ENCODE measurements at places on chromosomes 1 and 21. TPM values are rescaled to one million over a fixed set of nuclear protein-coding genes. Genes with fewer than 3 reads are reported as not detected.

Gene UBL4B
- not detected for polyA plus RNA-seq

Gene HSD3B1
- polyA plus RNA-seq = not detected

Gene TRIM63
- not detected for polyA plus RNA-seq

Gene VWA5B1
- polyA plus RNA-seq = not detected

Gene NKAIN1
- polyA plus RNA-seq = 0.54 TPM

GRCh38 chr1:71270394-71270915 is 189.6 kb upstream of the ZRANB2 start:
- no peak overlapping the region for H3K4me3 ChIP-seq
- no peak for DNase-seq
- H3K36me3 ChIP-seq = no peaks in the 10 kb centered on the region
- H3K27ac ChIP-seq = no peak overlapping the region

DNA sequence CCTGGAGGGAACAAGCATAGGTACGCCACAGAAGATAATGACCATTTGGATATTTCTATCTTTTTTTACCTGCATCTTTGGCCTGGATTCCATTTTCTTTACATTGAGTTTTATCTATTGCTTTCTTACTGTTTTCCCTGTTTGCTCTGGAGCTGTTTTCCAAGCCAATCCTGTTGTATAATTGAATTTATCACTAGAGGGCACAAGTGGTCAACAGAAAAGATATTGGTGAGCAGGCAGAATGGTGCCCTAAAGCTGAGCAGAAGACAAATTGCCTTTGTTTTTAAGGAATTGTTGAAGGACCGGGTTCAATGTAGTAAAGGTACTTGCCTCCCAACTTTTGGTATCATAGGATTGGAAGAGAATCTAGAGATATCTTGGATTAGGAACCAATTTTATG is 152.8 kb downstream of the PPP1R12B start:
- H3K27me3 ChIP-seq = no peaks in the 10 kb centered on the region
- no peak overlapping the region for H3K27ac ChIP-seq
- H3K4me3 ChIP-seq = no peak overlapping the region
- H3K36me3 ChIP-seq = peaks cover 6% of the 10 kb centered on the region
- peak; percentile 7 for DNase-seq
- H3K4me1 ChIP-seq = peaks cover 16% of the 10 kb centered on the region

- peaks cover 38% of the 10 kb centered on the region for H3K4me1 ChIP-seq
- H3K4me3 ChIP-seq = no peak overlapping the region
- DNase-seq = no peak
Observed at GRCh38 chr1:164777518-164777917, 218.5 kb downstream of the PBX1 start.

GRCh38 chr21:35178827-35179226 is 129.7 kb upstream of the RUNX1 start:
- no peaks in the 10 kb centered on the region for H3K27me3 ChIP-seq
- no peak overlapping the region for H3K27ac ChIP-seq

DNA sequence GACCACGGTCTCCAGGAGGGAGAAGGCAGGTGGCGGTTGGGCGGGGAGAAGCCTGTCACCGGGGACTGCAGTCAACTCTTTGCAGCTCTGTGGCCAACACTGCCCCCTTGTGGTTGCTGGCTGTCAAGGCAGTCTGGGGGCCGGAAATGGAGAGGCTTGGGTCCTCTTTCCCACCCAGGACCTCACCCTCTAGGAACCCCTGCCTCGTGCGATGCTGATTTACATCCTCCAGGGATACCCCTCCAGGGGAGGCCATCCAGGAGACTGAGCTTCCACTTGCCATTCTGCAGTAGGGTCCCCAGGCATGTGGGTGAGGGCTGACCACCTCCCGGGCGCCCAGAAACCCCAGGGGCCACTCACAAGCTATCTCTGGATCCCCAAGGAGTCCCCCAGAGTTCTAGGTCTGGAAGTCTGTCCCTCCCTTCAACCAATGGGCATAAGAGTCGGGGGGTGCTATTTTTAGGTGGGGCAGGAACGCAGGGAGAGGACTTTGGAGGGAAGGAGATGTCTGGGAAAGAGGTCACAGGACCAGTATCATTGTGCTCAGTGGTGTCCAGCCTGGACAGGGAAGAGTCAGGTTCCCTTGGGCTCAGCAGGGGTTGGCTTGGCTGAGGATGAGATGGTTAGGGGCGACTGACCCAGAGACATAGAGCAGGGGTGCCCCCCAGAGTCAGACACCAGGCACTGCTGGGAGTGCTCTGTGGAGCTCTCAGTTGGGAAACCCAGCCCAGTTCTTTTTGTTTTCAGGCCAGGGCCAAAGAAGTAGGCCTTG is 7.1 kb upstream of the GPR61 start:
- H3K27me3 ChIP-seq = no peaks in the 10 kb centered on the region
- peak; percentile 86 for DNase-seq
- H3K4me1 ChIP-seq = no peaks in the 10 kb centered on the region

DNA sequence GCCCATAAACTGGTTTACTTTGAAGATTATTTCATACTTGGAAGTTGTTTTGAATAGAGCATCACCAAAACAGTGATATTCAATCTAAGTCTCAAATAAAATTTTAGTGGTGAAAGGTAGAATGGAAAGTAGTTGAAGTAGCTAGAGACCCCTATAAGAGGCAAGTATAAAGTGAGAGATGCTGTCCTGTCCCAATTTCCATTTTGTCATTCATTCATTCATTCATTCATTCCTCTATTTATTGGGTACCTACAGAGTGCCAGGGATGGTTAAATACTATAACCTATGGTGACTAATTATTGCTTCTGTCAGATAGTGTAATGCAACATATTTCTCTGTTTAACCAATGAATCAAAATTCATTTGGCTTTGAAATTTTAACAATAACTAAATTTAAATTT is 32.7 kb downstream of the RRAGC start:
- no peak overlapping the region for H3K27ac ChIP-seq
- H3K4me3 ChIP-seq = no peak overlapping the region
- no peaks in the 10 kb centered on the region for H3K36me3 ChIP-seq
- H3K4me1 ChIP-seq = no peaks in the 10 kb centered on the region
